ENCODE measurements at places on chromosomes 1 and 21.
A peak's percentile ranks its signal among the peaks of the same experiment; 100 is the strongest.

DNA sequence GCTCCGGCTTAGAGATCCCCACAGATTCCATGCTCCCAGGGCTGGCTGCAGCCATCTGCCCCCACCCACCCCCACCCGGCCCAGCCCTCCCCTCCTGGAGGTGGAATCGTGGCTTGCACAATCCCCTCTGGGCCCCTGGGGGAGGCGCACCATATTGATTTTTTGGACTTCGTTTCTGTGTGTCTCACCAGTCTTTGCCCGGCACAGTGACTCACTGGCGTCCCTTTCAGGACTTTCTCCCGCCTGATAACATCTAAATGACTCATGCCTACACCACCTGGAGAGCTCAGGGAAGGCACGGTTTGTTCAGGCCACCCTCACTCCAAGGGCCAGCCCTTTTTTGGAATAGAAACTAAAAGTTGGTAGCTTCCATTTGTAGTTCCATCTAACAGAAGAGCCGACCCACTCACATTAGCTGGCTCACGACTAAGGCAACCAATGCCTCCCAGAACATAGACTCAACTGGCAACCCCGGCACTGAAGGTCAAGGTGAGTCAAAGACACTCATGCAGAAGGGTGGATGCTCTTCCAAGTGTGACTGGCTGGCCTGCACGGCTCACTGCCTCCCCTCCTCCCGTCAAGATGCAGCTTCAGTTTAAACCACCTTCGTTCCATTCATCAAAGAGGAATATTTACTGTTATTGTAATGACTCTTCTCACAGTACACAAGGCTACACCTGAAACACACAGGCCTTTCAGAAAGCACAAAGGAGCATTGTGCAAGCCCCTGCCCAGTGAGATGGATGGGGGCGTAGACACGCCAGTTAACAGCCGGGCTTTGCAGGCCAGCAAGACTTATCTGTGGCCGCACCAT is 18.1 kb upstream of the ETS2 start:
- no peak for DNase-seq

- no peak for DNase-seq
Measured at GRCh38 chr1:25804244-25804963, 4.4 kb downstream of the SELENON start.

- DNase-seq, result no peak
Measured at GRCh38 chr1:111275079-111275478, 15.6 kb upstream of the CHIA start.

- no peak for DNase-seq
Measured at GRCh38 chr1:36253161-36253862, 29.1 kb downstream of the THRAP3 start.

GRCh38 chr1:215970406-215970805 is 403.3 kb downstream of the KCTD3 start:
- DNase-seq, result no peak

DNA sequence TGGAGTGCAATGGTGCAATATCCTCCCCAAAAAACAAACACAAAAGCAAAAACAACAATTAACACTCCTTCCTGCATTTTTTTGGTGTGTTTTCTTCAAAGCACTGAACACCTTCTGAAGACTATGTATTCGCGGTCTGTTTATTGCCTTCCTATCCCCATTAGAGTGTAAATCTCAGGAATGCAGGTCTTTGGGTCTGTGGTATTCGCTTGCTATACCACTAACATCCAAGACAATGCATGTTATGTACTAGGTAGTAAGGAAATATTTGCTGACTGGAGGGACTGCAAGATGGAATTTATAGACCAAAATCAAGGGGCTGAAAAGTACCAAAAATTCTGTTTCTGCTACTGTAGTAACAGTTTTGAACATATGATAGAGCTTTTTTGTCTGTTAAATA is 299.4 kb downstream of the RYR2 start:
- DNase-seq, result no peak

DNA sequence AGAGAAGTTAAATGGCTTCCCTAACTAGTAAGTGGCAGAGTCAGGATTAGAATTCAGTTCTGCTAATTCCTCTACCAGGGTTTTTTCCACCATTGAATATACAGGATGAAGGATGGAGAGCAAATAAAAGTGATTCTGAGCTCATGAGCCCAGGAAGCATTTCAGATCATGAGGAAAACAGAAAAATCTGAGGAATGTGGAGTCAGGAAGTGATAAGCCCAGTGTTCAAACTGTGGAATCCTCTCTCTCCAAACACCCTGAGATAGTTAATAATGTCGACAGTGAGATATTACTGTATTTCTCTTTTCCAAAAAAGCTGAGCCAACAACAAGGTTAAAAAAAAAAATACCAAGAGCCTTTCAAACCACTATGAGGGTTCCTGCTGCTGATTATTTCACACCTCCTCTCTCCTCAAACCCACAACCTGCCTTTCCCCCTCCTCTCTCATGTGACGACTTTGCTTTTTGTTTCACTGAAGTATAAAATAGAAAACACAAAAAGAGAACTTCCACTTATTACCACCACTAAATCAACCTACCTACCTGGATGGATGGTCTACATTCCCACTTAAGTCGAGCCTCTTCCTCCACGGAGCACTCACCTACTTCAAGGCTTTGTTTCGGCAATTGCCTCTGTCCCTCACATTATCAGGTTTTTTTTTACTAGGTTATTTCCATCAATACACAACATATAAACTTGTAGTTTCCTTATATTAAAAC is 8.9 kb downstream of the SLAMF1 start:
- DNase-seq, result no peak

- no peak for DNase-seq
Measured at GRCh38 chr21:42575111-42575510, 61.5 kb downstream of the SLC37A1 start.

GRCh38 chr21:32246571-32247140 is 32.2 kb downstream of the MIS18A start:
- no peak for DNase-seq

GRCh38 chr1:60936163-60936562 is 146.2 kb upstream of the NFIA start:
- DNase-seq, result no peak

DNA sequence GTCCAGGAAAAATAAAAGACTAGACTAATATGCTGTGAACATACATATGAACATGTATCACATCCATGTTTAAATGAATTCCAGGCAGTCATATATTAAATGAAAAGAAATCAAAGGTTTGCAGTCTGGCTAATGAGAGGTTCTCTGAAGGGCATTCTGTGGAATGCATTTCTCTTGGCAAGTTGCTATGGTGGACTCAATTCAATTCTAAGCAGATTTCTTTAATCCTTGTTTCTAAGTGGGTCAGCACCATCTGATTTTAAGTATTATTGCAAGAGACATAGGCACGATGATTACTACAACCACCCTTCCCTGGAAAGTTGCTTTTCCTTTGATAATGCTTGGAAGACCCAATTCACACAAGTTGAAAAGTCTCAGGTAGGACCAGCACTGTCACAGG is 23.9 kb upstream of the ABCA4 start:
- DNase-seq, result no peak

- DNase-seq, result no peak
Measured at GRCh38 chr1:247357781-247358211, 26.1 kb upstream of the ZNF496 start.

GRCh38 chr1:154328318-154329151 is 3.2 kb downstream of the ATP8B2 start:
- DNase-seq, result peak; percentile 60

DNA sequence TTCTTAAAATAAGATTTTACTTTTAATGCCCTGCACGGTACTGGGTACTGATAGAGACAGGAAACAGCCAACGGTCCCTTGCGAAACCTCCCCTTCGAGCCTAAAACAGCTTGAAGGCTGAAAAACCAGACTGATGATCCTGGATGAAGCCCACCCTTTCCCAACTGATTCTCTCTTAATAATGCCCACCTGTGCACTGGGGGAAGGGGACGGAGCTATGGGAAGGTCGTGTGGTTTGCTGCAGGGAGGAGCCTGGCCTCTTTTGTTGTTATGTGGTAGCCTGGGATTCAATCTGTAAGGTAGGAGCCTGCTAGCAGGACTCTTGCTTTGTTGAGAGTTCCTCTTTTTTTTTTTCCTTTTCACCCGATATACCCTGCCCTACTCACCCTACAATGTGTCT is 25.6 kb downstream of the SAMSN1 start:
- no peak for DNase-seq

GRCh38 chr1:151132335-151133017 is 14.0 kb downstream of the SEMA6C start:
- no peak for DNase-seq

DNA sequence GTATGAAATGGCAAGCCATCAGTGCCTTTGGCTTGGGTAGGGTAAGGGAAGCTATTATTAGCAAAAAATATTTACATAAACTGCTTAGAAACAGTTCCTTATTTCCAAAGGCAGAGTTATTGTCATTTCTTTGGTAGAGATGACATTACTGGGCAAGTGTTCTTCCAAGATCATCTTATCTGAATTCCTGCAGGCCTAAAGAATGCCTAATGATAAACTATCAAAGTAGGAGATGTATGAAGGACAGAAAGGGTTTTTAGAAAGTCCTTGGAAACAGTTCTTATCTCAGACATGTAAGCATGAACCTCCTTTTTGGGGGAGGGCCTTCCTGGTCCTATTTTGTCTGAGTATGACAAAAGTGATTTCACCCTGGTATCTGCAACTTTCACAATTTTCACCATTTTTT is 5.1 kb upstream of the FRRS1 start:
- DNase-seq, result no peak

- no peak for DNase-seq
Measured at GRCh38 chr21:45074818-45075595, 627 bp downstream of the ADARB1 start.

DNA sequence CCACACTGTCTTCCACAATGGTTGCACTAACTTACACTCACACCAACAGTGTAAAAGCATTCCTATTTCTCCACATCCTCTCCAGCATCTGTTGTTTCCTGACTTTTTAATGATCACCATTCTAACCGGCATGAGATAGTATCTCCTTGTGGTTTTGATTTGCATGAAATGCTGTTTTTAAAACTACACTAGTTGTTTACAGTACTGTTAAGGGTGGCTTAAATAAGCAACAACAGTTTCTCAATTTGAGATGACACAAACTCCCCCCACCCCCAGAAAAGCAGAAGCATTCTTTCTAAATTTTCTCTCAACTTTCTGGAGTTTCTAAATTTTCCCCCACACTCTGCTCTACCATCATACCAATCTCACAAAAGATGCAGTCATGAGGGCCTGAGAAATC is 7.1 kb upstream of the SLAMF7 start:
- DNase-seq, result no peak

DNA sequence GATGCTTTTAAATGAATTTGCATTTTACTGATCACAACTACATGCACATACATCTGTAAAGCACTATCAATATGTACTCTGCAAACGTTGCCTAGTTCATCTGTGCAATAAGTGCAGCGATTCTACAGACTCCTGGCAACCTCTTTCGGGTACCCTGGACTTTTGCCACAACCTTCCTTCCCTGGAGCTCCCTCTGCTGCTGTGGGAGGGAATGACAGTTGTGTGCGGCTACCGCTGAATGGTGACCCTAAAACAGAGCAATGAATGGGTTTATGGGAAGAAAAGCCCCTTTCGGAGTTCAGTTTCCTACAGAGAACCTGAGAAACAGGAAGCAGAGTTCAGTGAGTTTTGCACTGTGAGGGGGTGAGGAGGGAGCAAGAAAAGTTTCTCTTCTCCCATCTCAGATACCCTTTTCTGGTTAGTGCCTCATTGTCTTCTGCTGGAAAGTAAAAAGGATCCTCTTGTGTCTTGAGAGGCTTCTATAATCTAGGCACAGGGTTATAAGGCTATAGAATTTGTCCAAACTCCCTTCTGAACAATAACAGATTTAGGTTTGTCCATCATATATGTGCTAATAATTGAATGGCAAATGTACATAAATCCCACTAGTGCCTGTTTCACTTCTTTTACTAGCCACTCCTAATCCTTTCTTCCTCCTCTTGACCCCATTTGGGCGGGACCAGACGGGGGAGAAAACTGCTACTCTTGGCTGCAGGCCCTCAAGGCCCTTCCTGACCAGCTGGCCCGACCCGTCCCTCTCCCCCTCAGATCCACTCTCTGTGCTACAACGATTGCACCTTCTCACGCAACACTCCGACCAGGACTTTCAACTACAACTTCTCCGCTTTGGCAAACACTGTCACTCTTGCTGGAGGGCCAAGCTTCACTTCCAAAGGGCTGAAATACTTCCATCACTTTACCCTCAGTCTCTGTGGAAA is 19.8 kb upstream of the SARS1 start:
- DNase-seq, result peak; percentile 5

- no peak for DNase-seq
Measured at GRCh38 chr1:107535091-107535490, 394.3 kb downstream of the NTNG1 start.

DNA sequence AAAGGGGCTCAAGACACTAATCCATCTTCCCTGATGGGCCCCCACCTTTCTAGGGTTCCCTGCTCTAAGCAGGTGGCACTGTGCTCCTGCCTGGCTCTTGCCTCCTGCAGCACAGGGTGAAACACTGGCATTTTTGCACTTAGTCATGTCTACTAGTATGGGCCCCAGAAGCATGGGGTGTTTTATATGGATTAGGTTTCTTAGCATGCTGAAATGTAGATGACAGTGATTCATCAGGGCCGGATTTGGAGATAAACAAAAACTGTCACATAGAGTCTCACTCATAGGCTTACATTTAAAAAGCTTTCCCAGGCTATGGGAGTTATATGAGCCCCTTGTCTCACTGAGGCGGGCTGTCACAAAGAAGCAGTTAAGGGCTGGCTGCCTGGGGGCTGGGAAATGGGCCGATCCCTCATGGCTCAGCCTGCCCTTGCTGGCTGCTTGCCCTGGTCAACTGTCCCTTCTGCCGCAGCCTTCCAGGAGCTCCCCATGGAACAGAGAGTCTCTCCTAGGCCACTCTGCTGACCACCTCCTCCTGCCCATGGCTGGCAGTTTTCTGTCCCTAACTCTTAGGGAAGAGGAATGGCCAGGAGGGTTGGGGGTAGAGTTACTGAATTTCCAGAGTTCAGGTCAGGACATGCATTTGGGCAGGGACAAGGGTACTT is 6.5 kb downstream of the GALNT2 start:
- DNase-seq, result peak; percentile 47

DNA sequence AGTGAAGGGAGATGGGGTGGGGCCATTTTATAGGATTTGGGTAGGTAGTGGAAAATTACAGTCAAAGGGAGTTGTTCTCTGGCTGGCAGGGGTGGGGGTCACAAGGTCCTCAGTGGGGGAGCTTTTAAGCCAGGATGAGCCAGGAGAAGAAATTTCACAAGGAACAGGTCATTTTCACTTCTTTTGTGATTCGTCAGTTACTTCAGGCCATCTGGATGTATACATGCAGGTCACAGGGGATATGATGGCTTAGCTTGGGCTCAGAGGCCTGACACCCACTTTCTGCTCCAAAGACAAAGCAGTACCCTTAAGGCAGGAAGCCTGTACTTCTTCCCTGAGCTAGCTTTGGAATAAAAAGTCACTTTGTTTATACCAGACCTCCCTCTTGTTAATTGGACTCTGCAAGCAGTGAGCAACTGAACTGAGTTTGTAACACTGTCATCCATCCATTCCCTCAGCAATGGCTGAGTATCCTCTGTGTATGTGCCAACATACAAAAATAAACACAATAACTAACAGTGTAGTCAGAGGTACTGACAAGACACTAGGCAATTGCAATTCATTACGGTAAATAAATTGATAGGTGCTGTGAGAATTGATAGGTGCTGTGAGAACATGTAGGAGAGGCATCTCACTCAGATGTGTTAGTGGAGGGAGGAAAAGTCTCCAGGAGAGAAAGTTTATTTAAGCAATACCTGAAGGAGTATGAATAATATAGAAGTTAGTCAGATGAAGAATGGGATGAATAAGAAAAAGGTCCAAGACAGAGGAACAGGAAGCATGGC is 14.7 kb upstream of the RGS2 start:
- DNase-seq, result no peak

All from C1 segment of cervical spinal cord (tissue), 14 donors.